Activated CD4-positive, CD25-positive, alpha-beta regulatory T cell (primary cell): ENCODE measurements at places on chromosomes 11 and 22.

GRCh38 chr11:122309262-122309925 is 193.4 kb upstream of the BLID start:
- DNase-seq, result no peak

DNA sequence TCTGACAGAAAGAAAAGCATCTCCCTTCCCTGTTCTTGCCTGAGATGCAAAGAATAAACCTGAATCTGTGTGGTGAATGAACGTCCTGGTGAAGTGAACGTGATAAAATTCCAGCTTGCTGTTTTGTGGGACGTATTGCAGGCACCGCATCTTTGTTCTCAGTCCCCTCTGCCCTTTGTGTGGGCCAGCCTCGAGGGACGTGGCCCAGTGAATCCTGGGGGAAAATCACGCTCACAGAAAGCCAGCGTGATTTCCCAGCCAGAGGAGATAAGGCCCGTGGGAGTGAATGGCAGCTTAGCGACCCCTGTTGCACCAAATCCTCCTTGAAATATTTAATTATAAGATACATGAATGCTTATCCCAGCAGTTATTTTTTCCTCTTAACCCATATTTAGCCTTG is 129.1 kb downstream of the COMMD9 start:
- DNase-seq, result no peak

- no peak for DNase-seq
These were observed 95.3 kb upstream of the FGF3 start for GRCh38 chr11:69914286-69915150.

- no peak for DNase-seq
These were observed 10.2 kb upstream of the IFITM3 start for GRCh38 chr11:330694-331357.

GRCh38 chr11:59295435-59295834 is 63.3 kb upstream of the OR5AN1 start:
- no peak for DNase-seq

DNA sequence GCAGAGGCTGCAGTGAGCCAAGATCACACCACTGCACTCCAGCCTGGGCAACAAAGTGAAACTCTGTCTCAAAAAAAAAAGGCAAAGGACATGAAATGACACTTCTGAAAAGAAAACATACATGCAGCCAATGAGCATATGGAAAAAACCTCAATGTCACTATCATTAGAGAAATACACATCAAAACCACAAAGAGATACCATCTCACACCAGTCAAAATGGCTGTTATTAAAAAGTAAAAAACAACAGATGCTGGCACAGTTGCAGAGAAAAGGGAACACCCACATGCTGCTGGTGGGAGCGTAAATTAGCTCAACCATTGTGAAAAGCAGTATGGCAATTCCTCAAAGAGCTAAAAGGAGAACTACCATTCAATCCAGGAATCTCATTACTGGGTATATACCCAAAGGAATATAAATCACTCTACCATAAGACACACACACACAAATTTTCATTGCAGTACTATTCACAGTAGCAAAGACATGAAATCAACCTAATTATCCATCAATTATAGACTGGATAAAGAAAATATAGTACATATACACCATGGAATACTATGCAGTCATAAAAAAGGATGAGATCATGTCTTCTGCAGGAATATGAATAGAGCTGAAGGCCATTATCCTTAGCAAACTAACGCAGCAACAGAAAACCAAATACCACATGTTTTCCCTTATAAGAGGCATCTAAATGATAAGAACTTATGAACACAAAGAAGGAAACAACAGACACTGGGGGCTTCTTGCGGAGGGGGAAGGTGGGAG is 15.7 kb upstream of the C11orf58 start:
- no peak for DNase-seq

DNA sequence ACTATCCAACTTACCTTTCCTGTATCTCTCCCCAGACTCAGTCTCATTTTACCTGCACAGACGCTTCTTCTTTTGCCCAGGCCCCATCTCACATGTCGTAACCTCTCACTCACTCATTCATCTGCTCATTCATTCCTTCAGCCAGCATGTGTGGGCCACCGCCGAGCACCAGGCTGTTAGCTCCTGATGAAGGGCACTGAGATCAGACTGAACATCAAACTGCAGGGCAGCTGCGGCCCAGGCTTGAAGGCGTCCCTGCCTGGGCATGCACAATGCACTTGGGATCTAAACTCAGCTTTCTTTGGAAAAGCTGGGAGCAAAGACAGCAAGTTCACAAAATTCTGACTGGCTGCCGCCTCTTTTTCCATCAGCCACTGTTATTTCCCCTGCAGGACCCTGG is 1456.3 kb downstream of the BRD1 start:
- DNase-seq, result no peak

DNA sequence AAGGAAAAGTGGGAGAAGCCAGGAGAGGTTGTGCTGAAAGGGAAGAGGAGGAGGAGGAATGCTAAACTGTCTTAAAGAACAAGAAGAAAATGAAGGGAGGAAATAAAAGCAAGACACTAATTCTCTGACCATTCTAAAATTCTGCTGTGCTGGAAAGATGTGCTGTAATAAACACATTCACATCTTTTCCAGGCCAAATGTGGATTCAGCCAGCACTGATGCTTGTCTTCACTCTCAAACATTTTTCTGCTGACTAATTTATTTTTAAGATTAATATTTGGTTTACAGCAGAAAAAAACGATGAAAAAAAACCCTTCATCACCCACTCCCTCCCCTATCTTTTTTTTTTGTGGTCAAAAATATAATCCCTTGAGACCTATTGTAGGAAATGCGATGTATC is 223.6 kb downstream of the SWAP70 start:
- DNase-seq, result no peak

DNA sequence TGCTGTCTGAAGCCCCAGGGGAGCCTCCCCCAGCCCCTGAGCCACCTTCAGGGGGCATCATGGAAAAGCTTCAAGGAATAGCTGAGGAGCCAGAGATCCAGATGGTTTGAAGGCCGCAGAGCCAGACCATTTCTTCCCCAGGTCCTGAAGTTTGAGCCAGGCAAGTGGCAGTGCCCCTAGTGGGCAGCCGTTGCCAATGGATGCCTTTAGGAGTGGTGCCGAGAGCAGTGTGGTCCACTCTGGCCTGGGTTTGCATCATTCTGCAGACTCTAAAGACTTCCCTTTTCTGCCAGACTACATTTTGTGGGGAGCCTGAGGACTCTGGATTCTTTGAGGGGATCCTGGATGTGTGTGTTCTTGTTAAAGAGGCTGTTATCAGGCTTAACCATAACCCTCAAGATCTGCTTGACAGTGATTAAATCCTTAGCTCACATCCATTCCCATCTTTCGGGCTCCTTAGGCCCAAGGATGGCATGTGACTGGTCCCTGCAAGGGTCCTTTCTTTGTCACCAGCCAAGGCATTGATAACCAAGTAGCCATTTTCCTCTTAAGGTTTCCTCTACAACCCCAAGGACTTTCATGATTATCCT is 13.1 kb downstream of the HINFP start:
- DNase-seq, result no peak

DNA sequence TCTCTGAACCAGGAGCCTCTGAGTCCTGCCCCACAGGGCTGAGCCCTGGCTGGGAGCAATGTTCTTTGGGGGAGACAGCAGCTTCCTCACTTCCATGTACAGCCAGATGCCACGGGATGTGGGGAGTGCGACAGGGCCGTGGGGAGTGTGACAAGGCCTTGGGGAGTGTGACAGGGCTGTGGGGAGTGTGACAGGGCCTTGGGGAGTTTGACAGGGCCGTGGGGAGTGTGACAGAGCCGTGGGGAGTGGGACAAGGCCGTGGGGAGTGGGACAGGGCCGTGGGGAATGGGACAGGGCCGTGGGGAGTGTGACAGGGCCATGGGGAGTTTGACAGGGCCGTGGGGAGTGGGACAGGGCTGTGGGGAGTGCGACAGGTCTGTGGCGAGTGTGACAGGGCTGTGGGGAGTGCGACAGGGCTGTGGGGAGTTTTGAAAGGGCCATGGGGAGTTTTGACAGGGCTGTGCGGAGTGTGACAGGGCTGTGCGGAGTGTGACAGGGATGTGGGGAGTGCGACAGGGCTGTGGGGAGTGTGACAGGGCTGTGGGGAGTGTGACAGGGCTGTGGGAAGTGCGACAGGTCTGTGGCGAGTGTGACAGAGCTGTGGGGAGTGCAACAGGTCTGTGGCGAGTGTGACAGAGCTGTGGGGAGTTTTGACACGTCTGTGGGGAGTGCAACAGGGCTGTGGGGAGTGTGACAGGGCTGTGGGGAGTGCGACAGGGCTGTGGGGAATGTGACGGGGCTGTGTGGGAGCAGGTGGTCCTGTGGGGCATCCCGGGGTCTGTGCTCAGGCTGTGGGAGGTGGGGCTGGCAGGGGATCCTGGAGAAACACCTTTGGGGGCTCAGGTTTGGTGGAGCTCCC is 6.6 kb upstream of the KRTAP5-6 start:
- no peak for DNase-seq

- no peak for DNase-seq
These were observed 65.7 kb downstream of the SGSM1 start for GRCh38 chr22:24871611-24872205.

DNA sequence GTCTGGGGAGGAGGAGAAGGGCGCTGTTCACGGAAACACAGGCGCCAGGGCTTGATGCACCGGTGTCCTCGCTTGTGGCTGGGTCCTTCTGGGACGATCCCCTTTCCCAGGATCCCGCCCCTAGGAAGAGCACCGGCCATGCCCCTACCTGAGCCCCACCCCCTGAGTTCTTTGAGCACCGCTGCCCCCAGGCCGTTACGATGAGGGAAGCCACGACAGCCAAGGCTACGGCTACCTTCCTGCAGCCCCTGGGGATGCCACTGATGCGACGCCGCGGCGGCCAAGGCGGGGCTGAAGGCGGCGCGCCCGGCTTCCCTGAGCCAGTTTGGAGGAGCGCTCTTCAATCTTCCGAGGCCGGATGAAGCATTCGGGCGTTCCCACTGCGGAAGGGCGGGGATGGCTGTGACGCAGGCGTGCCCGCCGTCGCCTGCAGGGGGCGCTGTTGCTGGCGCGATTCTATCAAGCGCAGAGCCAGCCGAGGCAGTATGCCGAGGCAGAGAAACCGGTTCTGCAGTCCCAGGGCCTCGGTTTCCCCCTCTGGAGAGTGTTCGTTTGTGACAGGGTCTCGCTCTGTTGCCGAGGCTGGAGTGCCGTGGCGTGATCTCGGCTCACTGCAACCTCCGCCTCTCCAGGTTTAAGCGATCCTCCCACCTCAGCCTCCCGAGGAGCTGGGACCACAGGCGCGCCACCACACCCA is 9.7 kb upstream of the NEFH start:
- DNase-seq, result peak; percentile 57

GRCh38 chr11:27696115-27696514 is 4.1 kb downstream of the BDNF start:
- DNase-seq, result no peak

DNA sequence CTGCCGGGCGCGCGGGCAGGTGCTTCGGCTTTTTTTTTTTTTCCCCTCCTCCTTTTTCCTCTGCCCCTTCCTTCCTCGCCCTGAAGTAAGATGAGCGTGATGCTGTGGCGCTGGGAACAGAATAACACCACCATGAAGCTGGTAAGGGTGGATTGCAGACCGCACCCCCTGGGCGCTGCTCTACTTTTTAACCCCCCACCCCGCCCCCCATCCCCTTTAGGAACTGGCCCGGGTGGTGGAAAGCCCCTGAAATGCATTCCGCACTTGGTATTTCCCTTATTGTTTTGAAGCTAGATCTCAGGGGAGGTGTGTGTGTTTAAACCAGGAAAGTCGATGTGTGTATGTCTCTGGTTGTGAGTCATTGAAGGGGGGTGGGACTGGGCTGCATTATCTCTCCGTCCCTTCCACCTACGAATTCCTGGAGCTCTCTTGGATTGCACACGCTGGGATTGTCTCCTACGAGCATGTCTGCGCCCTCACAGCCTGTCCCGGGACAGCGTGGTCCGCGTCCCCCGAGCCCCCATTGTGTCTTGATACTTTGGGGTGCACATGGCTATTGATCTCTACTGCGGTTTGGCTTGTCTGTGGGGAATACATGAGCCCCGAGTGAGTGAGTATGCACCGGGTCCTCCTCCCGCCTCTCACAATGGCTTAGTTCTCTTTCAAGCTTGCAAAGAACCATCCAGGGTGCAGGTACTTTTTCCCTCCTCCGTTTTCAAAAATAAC is 64.9 kb downstream of the NAV2 start:
- DNase-seq, result no peak

DNA sequence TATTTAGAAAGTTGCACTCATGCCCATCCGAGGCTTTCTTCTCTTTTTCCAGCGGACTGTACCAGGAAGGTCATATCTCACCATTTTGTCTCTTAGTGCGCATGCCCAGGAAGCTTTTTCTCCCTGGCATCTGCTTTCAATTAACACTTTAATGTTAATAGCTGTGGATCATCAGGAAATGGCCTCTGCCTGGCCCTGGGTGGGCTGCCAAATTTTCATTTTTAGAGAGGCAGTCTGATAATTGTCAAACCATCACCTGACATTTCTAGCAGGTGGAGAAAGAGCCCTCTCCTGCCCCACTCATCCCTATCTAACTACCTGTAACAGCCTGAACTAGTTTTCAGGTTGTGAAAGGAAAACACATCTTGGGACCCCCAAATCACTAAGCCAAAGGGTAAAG is 257.4 kb upstream of the LRRC4C start:
- no peak for DNase-seq

DNA sequence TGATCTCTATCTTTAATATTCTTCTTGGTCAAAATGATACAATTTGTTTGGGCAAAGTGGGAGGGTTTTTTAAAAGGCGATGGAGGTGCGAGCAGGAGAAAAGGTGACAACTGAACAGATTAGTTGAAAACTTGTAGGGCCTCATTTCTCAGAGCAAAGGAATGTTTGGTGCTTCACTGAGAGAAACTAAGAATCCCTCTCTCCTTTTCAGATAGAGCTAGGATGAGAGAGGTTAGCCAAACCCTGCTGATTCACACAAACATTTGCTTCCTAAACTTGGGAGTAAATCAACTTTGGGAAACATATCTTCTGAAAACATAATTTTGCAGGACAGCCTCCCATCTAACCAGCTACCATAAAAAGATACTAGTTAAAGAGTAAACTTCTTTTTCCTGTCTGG is 57.0 kb downstream of the PHF21A start:
- DNase-seq, result no peak

- no peak for DNase-seq
These were observed 8.3 kb downstream of the KRTAP5-11 start for GRCh38 chr11:71574418-71574817.

- DNase-seq, result no peak
These were observed 6.8 kb downstream of the PYGM start for GRCh38 chr11:64753019-64753379.

DNA sequence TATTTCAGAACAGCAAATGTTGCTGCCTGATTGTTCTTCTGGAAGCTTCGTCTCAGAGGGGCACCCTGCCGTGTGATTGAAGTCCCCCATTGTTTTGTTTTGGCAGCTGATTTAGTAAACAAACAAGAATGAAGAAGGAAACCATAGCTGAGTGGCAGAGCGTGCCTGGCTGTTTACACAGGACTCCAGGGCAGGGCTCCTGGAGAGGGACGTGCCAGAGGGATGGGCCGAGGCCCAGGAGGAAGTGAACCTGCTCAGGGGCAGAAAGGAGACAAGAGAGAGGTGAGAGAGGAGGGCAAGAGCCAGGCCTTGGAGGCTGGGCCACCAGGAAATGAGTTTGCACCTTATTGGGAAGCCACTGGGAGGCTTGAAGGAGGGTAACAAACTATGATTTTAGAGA is 85.5 kb upstream of the B3GAT1 start:
- no peak for DNase-seq
